ENCODE measurements at places on chromosomes 3 and 15.
A peak's percentile ranks its signal among the peaks of the same experiment; 100 is the strongest.

DNA sequence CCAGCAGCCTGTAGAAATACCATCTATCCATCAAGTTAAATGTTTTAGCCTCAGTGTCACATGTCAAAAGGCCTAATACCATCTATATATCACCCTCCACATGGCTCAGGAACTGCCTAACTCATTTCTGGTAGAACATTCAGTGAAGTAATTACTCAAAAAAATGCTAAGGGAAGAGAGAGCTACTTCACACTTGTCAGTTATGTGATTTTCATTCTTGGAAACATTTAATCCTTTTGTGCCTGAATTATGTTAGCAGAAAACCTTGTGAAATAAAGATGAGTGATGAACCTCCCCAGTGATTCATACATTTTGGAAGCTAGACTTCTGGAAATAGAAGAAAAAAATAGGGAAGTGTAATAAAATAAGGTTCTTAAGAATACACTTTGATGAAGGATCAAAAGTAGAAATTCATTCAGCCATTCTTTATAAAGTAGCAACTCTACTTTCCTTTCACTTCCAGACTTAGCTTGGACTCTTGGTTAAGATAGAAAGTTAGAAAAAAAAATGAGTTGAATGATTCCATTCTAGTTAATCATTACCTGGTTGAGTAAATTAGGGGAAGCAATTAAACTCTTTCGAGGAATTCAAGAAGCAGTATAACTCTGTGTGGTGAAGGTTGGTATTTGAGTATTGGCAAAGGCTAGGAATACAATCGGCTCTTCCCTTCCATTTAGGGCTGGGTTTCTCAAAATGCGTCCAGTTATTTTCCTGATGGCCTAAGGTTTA, 3.6 kb downstream of the OTOL1 start:
- DNase-seq = peak; percentile 57

DNA sequence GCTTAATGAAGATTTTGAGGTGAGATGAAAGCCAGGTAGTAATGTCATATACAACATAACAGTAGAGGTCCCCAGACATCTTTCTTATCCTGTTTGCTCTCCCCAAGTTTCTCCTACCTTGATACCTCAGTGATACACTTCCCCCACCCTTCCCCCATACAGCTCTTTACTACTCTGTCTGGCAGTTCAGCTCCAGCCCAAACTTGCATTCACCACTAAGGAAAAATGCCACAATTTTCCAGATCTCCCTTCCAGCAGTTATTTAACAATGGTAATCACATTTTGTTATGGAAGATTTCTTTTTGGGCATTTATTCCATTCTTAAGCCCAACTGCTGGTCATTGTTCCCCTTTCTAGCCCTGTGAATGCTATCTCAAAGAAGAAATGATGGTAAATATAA, 34.9 kb upstream of the ITGA11 start:
- no peak for DNase-seq

GRCh38 chr15:69876064-69876940, 221.4 kb downstream of the TLE3 start:
- DNase-seq = no peak

DNA sequence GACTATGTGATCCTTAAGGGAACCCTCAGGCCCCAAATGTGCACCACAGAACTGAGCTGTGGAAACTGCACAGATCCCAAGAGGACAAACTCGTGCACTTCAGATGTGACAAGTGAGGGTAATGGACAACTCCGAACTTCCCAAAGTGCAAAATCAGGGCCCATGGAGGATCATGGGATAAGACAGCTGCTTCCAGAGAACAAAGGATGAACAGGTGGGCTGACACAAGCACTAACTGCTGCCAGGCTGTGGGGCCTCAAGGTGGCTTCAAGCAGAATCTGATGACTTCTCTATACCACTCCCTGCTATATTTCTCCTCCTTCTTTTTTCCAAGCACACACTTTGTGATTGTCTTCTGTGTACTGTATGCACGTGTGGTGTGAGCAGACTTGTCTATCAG, 5.4 kb downstream of the TARS3 start:
- DNase-seq = no peak

DNA sequence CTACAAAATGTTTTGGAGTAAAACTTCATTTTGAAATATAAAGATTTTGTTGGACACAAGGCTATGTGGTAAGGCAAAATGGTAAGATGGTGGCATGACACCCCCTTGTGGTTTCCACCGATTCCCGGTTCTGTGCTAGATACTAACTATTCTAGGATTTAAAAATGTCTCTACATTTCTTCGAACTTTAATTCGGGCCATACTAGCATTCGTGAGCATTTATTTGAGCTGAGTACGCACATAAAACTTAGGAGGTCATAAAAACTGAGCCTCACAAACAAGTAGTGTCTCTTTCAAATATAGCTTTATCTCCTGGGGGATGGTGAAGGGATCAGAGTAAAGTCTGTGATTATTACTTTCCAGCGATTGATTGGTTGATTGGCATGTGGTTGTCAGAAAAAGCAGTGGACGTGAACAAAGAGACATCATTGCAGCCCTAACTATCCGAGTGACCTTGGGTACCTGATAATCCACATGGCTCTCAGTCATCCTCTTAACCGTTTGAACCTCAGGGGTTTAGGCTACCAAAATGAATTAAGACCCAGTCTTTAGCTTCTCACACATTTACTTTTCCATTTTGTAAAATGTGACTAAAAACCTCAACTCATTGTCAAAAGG, 1.1 kb upstream of the ZNF639 start:
- peak; percentile 25 for DNase-seq

DNA sequence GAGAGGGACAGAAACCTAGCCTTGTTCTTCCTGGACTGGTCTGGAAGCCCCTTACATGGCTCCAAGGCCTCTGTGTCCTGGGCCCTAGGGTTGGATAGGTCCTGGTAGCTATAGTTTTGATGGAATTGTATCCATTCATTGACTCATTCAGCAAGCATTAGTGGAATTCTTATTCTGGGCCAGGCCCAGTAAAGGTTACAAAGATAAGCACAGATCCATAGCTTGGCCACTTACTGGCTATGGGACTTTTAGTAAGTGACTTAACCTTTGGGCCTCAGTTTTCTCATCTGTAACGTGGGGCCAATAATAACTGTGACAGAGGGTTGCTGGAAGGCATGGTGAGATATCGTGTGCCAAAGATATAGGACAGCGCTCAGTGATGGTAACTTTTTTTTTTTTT, 13.6 kb upstream of the DAG1 start:
- no peak for DNase-seq

- DNase-seq = no peak
These were observed 395.8 kb downstream of the CACNA2D3 start for GRCh38 chr3:54518011-54518675.

GRCh38 chr15:25848325-25848724, 14.8 kb downstream of the ATP10A start:
- no peak for DNase-seq

- no peak for DNase-seq
These were observed 61.7 kb downstream of the TGFBR2 start for GRCh38 chr3:30668051-30668609.

DNA sequence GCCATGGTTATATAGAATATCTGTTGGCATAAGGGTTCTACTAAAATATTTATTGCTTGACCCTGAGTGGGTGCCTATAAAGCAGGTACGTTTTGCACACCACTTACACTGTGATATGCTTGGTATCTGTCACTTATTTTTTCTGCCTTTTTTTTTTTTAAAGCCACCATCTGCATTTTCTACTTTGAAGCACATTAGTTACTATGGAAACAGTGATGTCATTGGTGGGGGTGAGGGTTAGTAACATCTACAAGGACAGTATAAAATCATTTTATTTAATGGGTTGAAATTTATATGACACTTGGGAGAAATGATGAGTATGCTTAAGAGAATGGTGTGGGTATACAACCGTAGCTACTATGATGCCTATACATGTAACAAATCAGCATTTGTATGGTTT, 25.6 kb downstream of the SLCO3A1 start:
- DNase-seq = no peak

DNA sequence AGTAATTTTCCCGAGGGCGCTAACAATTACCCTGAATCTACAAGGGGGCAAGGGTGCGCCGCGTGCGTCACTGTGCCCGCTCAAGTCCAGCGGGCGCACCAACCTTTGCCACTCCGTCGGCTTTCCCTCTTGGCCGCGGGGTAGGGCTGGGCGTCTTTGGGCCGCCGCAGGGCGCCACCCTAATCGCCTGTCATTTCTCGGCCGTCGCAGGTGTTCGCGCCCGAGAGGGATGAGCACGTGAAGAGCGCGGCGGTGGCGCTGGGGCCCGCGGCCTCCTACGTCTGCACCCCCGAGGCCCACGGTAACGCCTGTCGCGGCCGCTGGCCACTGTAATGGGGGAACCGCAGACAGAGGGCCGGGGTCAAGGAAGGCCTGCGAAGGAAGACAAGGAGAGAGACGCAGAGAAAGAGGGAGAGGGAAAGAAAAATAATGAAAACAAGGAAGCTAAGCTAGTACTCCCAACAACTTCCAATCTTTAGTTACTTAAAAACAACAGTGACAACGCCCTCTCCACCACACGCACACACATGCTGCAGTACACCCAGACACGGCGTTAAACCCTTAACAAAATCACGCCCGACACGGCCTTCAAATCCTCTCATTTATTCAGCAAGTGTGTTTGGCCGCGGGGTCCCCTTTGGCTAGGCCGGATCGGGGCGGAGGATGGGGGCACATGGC, 3.8 kb downstream of the SKOR1 start:
- no peak for DNase-seq

DNA sequence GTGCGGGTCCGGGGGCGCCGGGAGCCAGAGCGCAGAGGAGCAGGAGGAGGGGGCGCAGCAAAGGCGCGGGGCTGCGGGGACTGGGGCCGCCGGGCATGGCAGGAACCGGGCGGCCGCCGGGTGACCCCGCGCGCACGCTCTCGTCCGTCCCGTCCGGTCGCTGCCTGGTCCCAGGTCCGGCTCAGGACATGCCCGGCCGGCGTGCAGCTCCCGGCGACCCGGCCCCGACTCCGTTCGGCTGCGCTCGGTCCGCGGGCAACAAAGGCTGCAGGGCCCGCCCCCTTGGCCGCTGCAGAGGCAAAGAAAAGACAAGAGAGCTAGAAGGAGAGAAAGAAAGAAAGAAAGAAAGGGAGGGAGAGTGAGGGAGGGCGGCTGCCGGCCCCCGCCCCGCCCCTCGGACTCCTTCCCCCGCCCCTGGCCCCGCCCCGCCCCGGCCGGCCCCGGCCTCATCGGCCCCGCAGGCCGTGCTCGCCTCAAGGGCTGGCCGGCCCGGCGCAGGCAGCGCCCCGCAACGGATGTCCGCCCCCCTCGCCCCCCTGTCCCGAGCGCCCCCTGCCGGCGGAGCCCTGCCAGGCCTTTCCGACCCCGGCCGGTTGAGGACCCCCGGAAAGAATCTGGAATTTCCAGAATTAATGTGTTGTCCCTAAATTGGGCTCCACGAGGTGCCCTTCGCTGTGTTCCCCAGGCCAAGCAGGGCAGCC, at the start of gene ADAMTS7:
TSS of gene ADAMTS7 (minus strand) at position 341 of the 701 bp plus-strand sequence. CDS start at position 97, 244 bp downstream.
- DNase-seq = peak; percentile 79

GRCh38 chr15:87736401-87736800, 520.1 kb downstream of the NTRK3 start:
- no peak for DNase-seq

GRCh38 chr15:54307252-54307902, 329.1 kb downstream of the UNC13C start:
- no peak for DNase-seq

- no peak for DNase-seq
These were observed 21.2 kb downstream of the RAD18 start for GRCh38 chr3:8942115-8942514.

- DNase-seq = peak; percentile 67
These were observed 1.2 kb upstream of the PLIN1 start for GRCh38 chr15:89680282-89680873.

GRCh38 chr15:74391582-74392450, 24.4 kb upstream of the CYP11A1 start:
- DNase-seq = no peak

- DNase-seq = no peak
These were observed 28.8 kb downstream of the GOLGA6A start for GRCh38 chr15:74053517-74053916.

DNA sequence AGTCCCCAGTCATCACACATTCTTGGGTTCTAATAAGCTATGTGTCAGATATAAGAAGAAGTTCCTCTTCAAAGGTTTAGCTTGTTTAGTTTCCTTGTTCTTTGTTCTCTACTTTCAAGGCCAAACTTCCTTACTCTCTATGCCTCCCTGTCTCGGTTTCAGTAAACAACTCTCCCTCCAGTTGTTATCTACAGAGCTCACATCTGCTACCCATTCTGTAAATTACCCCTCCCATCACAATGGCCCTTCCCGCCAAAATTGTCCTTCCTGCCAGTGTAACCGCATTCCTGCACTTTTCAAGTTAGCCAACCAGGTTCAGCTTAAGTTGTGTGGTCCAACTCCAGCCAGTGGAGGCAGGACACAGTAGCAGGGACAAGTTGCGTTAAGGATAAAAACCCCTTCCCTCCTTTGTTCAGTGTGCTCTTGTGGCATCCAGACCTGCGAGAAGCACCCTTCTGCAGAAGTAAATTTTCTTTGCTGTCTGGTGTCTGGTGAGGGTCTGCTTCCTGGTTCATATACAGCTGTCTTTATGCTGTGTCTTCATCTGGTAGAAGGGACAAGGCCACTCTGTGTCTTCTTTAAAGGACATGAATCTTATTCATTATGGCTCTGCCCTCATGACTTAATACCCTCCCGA, 342.1 kb upstream of the GRM7 start:
- DNase-seq = no peak

GRCh38 chr15:86834115-86834863, 754.6 kb downstream of the AGBL1 start:
- DNase-seq = no peak

DNA sequence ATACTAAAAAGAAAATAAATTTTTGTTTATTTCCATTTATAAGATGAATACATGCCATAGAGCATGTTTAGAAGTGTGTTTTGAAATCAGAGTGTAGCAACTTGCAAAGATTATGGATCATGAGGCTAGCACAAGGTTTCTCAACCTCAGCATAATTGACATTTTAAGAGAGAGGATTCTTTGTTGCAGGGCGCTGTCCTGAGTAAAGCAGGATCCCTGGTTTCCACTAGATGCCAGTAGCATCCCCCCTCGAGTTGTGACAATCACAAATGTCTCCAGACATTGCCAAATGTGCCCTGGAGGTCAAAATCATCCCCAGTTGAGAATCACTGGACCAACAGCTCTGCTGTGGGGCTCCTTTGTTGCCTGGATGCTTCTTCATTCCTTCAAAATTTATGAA, 128.5 kb upstream of the RBMS3 start:
- no peak for DNase-seq

DNA sequence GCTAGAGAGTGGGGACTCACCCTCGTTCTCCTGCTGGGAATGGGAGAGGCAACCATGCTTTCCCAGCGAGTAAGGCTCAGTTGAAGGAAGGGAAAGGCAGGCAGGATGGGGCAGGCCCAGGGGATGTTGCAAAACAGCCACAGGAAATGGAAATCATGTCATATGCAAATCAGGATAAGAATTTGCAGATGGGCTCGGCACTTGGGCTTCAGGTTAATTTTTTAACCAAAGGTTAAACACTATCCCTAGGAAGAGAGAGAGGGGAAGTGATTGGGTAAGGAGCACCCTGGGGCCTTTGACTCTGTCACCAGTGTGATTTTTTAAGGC, 14.6 kb upstream of the PLA2G4E start:
- peak; percentile 63 for DNase-seq

DNA sequence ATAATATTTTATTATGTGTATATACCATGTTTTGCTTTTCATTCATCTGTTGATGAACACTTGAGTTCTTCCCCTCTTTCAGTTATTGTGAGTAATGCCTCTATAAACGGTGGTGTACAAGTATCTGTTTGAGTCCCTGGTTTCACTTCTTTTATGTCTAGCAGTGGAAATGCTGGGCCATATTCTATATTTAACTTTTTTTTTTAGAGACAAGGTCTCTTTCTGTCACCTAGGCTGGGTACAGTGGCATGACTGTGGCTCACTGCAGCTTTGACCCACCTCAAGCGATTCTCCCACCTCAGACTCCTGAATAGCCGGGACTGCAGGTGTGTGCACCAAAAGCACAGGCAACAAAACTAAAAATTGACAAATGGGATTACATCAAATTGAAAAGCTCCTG, 19.9 kb downstream of the GOLM2 start:
- DNase-seq = no peak

All from LoVo (cell line).